ENCODE measurements at places on chromosomes 5 and 9.

DNA sequence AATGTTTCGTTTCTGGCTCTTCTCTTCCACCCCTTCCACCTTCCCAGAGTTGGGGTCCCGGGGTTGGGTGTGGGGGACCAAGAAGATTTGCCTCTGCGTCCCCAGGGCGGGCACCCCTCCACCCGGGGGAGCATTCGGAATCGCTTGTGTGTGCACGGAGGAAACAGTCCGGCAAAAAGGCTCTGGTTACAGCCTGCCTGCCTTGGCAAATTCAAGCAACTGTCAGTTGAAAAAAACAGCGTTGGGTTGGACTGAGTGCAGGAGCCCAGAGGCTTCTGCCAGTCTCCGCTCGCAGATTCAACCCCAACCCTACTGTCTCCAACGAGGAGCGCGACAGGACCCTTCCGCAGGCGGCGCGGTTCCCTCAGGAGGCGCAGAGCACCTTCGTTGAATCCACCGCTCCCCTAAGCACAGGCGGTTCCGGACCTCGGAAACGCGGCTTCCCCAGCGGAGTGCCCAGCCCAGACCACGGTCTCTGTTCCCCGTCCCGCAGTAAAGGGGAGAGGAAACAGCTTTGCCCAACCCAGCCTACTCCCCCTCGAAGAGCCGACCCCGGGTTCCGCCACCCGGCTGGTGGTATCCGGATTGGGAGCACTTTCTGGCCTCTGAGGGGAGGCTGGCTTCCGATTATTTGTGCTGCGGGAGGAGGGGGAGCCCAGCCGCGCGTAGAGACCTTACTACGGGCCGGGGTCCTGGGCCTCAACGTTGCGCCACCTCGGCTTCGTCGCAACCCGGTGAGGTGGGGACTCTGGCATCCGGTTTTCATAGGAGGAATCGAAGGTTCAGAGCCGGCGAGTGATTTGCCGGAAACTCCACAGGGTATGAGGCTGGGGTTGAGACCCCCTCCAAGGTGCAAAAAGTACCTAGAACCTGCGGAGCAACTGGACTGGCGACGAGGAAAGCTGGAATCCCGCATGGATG lies 9.6 kb downstream of the LHX6 start:
- no peak for DNase-seq

GRCh38 chr5:45772402-45772801 lies 76.2 kb upstream of the HCN1 start:
- DNase-seq = no peak

GRCh38 chr5:173139631-173140030 lies 4.7 kb upstream of the BNIP1 start:
- no peak for DNase-seq

- DNase-seq = no peak
Measured at GRCh38 chr5:116646611-116647289, 72.1 kb upstream of the SEMA6A start.

- no peak for DNase-seq
Measured at GRCh38 chr5:168013546-168013945, 277.9 kb upstream of the WWC1 start.

- no peak for DNase-seq
Measured at GRCh38 chr5:53166183-53166495, 56.6 kb upstream of the MOCS2 start.

DNA sequence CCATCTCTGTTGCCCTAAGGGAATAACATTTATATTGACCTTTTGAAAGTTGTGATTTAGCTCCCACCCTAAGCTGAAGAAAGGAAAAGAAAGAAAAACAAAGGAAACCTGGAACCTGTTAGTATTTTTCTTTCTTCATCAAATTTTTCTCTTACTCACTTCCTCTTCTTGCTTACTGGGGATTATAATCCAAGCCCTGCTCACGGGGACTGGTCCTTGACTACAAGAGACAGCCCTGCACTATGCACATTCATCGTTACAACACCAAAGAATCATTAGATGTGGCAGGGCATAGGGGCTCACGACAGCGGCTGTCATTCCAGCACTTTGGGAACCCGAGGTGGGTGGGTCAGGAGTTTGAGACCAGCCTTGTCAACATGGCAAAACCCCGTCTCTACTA lies 37.8 kb upstream of the LPAR1 start:
- DNase-seq = no peak

DNA sequence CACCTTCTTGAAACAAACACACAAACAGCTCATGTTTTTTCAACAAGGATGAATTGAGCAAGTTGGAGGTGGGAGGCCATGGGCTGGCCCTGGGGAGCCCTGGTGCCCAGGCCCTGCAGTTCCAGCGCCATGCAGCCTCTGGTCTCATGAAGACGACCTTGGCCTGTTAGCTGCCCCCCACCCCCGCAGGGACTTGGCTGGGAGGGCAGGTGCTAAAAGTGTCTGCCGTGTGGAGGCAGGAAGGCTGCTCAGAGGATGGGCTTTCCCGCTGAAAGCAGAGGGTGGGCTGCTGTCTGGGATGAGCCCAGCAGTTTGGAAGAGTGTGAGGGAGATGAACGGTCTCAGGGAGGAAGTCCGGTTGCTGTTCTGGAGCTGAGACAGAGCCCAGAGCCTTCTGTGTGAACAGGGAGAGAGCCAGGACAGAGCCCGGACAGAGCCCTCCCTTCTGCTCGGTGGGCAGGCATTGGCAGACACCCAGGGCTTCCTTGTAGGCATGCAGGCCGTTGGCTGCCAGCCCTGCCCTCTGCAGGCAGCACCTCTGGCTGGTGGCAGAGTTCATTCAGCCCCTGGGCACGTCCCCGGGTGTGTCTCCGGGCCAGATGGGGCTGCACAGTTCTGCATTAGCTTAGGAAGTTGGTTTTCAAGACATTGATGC lies 18.7 kb downstream of the ROPN1L start:
- no peak for DNase-seq

DNA sequence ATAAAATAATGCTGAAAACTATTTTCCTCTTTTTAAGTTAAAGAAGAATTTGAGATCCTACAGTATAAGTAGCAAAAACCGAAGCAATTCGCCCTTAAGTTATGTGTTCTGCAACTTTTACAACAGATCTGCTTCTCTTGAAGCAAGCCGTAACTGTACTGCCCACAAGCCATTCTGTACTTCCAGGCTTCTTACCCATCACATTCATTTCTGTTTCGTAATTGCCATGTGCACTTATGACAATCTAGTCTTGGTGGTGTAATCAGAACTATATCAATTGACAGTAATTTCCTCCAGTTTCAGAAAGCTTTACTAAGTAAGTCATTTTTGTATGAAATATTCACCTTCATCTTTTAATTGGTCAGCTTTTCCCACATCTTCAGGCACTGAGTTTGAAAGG lies 13.8 kb downstream of the SGTB start:
- DNase-seq = no peak

Measured in BJ (cell line).